ENCODE measurements at places on chromosomes 5 and 9. TPM values are rescaled to one million over a fixed set of nuclear protein-coding genes. Genes with fewer than 3 reads are reported as not detected.

The FBXW5 gene
- 156 TPM for total RNA-seq

The SPRY4 gene
- total RNA-seq = 6.7 TPM

- no peak for DNase-seq
These were observed 12.7 kb upstream of the PRELID2 start for GRCh38 chr5:145847499-145848497.

DNA sequence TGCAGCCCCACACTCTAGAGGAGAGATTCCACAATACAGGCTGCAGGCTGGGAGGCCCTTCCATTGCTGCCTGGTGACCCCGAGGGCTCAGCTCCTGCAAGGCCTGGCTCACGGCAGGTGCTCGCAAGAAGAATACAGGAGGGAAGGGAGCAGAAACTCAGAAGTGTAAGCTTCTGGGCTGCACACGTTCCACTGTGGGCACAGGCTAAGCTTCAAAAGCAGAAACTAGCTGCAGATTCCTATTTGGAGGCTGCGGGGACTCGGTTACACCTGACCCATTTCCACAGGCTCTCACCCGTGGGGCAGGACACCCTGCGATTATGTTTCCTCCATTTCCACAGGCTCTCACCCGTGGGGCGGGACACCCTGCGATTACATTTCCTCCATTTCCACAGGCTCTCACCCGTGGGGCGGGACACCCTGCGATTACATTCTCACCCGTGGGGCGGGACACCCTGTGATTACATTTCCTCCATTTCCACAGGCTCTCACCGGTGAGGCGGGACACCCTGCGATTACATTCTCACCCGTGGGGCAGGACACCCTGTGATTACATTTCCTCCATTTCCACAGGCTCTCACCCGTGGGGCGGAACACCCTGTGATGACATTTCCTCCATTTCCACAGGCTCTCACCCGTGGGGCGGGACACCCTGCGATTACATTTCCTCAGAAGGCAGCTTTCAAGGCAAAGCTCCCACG lies 10.3 kb downstream of the LPCAT1 start:
- no peak for DNase-seq

- DNase-seq = no peak
These were observed 294 bp downstream of the ADRB2 start for GRCh38 chr5:148826739-148827070.

GRCh38 chr5:41844502-41844901 lies 25.7 kb downstream of the OXCT1 start:
- no peak for DNase-seq
